Neuronal stem cell (in vitro differentiated cells): ENCODE measurements at places on chromosomes 12 and 14.

GRCh38 chr12:55972911-55973598 lies 823 bp upstream of the RAB5B start:
- no peak for DNase-seq

- no peak for DNase-seq
These were observed 37.3 kb upstream of the RAP1B start for GRCh38 chr12:68573406-68573805.

DNA sequence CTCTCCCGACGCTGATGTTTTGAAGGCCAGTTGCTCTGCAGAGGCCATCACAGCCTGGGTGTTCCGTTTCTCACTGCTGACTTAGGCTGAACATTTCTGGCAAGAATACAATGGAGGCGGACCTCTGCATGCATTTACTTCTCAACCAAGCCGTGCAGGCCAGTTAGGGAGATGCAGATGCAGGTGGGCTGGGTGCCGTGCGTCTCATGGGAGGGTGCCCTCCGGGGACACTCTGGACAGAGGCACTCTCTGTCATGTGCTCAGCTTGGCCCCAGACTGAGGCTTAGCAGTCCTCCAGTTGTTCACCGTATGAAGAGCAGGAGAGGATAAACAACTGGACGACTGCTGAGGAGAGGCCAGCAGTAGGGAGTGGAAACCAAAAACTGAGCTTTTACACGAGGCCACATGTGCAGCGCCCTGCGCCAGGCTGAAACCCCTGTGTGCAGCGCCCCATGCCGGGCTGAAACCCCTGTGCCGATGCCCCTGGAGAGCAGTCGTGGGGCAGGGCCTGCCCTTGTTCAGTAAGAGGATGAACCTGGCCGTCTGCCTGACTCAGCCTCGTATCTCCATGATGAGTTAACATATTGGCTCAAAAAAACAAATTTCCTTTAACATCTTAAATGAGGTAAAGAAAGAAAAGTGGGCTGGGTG lies 32.3 kb downstream of the DDX51 start:
- DNase-seq: no peak

DNA sequence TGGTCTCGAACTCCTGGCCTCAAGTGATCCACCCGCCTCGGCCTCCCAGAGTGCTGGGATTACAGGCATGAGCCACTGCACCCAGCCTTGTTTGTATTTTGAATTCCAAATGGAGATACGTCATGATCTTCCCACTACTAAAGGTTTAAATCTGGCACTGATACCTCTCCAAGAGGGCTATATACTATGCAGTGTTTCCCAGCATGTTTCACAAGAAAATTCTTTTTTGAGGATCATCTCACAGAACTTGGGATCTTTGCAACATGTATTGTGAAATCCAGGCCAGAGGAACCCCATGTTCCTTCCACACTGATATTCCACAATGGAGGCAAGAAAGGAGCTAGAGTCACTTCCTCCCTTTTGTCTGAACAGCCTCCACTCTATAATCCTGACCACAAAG lies 112.7 kb downstream of the NT5DC3 start:
- no peak for DNase-seq

DNA sequence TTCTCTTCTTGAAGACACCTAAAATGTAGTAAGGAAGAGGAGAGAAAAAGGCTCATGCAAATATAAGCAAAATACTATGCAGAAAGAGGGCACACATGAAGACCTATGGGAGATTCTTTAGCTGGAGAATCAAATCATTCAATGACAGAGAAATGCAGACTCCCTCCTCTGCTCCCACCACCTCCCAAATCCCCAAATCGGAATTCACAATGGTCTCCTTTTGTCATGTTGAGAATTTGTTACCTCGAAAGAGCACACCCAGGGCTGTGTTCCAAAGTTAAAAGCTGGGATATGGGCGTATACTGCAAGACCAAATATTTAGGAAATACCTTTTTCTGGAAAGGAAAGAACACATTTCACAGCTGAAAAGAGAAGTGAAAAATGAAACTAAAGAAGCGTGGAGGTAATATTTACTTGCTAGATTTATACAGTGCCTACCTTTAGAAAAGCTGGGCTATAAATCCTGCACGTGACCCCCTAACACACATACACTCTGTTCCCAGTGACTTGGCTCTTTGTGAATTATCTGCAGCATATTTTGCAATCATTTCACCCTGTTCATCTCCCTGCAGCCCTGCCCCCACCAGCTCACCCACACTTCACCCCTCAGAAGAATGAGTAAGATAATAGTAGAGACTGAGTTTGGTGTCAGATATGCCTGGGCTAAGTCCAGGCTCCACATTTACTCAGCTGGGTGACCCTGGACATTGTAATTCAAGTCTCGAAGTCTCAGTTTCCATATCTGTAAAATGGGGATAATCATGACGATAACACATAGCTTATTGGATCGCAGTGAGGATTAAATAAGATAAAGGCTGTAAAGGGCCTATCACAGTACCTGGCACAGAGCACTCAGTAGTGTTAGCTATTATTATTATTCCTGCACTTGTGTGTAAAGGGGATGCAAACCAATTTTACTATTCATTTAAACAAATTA lies 2.9 kb upstream of the CACNA1C start:
- DNase-seq: no peak
